ENCODE measurements at places on chromosomes 1 and 21. TPM values are rescaled to one million over a fixed set of nuclear protein-coding genes. Genes with fewer than 3 reads are reported as not detected.

- DNase-seq = peak; percentile 44
Observed at GRCh38 chr1:147892731-147893214, 9.8 kb upstream of the GJA8 start.

DNA sequence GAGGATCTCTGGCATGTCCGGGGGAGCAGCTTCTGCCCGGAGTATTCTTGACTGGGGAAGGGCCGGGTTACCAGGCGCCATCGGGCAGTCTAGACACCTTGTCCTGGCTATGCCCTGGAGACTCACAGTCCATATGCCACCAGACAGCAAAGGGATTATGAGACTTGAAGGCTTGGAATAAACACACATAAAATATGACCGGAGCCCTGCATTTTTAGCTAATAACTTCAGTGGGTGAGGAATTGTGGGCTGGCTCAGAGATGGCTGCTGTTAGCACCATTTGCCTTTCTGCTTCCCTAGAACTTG is 15.5 kb downstream of the NTPCR start:
- no peak for DNase-seq

GRCh38 chr1:48058135-48059025 is 61.2 kb upstream of the TRABD2B start:
- no peak for DNase-seq

DNA sequence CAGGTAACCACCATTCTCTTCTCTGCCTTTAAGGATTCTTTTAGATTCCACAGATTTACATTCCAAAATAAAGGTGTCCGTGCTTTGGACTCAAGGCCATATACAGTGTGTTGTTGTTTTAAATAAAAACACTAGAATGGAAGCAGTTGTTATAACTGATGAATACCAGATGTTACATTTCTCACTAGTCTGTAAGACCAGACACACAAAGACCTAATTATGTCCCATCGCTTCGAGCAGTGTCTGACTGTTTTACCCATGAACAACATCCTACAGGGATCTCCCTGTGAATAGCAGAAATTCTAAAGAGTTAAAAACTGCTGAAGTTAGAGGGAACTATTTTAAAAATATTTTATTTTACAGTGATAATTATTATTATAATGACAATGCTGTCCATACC is 574.7 kb upstream of the ZP4 start:
- no peak for DNase-seq

DNA sequence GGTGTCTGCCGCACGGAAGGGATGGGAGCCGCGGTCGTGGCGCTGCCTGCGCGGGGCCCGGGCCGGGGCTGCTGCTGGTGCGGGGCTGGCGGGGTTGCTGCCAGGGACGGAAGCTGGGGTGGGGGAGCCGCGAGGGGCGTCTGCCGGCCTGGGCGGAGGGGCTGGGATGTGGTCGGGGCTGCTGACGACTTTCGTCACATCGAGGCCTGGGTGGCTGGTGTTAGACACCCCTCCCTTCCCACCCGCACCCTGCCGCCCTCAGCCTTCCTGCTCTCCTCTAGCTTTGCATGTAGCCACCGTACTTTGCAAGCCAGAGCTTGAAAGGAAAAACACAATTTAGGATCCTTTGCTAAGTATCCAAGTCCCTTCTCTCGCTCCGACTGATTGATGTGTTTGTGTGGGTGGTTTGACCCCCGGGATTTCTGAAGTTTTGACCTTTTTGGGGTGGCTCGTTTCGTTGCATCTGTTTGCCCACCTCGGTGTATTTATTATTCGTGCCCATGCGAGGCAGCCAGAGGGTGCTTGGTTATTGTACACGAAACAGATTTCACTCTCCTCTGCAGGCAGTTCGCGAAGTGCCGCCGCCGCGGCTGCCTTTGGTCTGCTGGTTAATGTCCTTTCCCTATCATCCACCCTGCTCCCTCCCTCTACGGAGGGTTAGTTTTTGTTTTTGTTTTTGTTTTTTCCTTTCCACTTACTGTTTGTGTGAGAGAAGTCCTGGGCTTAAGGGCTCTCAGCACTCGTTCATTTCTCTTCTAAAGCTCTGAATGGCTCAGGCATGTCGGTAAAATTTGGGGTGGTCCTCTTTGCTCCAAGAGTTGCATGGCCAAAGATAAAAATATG is 868 bp downstream of the C1orf21 start:
- peak; percentile 47 for DNase-seq

GRCh38 chr1:94883691-94884090 is 43.2 kb downstream of the CNN3 start:
- peak; percentile 15 for DNase-seq

DNA sequence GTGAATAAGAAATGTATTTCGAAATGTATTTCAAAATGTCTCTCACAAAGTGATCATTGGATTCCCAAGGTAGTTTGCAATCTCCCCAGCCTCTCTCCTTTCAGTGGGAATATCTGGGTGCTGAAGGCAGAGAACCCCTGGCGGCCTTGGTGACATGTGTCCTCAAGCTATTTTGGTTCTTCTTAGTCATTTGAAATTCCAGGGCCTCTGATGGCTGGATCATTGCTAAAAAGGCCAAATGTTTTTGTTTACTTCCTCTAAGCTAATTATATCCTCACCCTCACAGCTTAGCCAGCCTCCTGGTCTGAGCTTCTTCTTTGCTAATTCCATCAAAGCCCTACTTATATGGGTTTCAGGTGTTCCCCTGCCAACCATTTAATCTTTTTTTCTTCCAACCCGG is 71.2 kb downstream of the LRRC40 start:
- no peak for DNase-seq

- no peak for DNase-seq
Observed at GRCh38 chr1:185040408-185040735, 5.0 kb upstream of the RNF2 start.

GRCh38 chr1:178531887-178532286 is 19.0 kb downstream of the TEX35 start:
- DNase-seq = no peak

DNA sequence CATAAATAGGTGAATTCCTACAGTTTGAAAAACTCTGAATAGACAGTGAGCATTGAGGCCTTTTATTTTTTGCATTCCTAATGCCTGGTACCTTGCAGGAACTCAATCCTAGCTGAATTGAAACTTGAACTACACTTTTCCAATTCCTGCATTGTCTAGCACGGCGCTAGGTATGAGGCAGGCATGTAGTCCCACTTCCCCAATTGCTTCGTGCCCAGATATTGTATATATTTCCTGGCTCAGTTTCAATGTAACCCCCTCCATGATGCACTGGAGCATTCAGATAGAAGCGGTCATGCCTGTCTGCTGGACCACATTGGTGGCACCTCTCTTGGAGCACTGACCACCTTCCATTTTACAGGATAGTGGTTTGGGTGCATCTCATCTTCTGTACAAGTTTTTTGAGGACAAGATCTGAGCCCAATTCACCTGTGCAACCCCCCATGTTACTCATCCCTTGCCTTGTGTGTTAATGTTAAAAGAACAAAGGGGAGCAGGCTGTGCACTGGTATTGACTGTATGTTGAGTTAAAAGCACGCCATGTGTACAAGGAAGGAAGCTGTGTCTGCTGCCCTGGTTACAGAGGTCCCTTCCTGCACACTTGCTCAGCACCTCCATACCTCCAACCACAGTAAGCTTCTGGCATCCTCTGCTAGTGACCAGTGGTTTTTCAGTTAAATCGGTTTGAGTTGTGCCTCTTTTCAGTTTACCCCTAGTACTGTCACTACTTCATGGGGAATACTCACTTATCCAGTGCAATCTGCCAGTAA is 10.0 kb upstream of the RAB7B start:
- no peak for DNase-seq

OPRD1 gene
- not detected for total RNA-seq

IFT25 gene
- total RNA-seq = 74.3 TPM

CFAP74 gene
- total RNA-seq = not detected

TSPAN2 gene
- total RNA-seq = 2.4 TPM
